ENCODE measurements at places on chromosomes 16 and 17. TPM values are rescaled to one million over a fixed set of nuclear protein-coding genes. Genes with fewer than 3 reads are reported as not detected.
A peak's percentile ranks its signal among the peaks of the same experiment; 100 is the strongest.

MYO15B gene
- total RNA-seq: 40.8 TPM

GRCh38 chr16:89067677-89068443, 25.8 kb upstream of the ACSF3 start:
- no peak for DNase-seq

DNA sequence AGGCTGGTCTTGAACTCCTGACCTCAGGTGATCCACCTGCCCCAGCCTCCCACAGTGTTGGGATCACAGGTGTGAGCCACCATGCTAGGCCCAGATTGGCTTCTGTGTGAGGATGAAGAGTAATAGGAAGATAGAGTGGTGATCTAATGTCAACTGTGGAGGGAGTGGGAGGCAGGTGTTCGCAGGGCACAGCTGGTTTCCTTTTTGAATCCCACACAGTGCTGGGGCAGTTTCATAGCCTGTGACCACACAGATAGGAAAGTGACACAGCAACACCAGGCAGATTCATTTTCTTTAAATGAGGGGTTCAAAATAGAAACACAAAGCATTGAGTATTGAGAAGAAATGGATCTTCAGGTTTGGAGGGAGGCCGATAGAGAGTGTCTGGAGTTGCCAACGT, 540.3 kb downstream of the WWOX start:
- DNase-seq: no peak

DNA sequence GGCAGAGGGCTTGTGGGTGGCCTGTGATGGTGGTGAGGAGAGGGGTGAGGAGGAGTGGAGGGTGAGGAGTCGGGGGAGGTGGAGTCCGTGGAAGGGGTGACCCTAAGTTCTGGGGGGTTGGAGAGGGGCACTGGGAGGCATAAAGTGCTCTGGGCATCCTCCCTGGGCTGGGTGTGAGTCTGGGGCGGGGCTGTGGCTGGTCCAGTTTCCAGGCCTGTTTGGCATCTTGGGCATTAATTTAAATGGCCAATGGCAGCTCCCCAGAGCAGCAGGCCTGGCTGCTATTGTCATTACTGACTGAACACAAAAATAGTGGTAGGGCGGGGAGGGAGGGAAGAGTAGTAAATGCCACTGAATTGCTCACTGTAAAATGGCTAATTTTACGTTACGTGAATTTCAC, 7.7 kb upstream of the ARHGAP23 start:
- no peak for DNase-seq

DNA sequence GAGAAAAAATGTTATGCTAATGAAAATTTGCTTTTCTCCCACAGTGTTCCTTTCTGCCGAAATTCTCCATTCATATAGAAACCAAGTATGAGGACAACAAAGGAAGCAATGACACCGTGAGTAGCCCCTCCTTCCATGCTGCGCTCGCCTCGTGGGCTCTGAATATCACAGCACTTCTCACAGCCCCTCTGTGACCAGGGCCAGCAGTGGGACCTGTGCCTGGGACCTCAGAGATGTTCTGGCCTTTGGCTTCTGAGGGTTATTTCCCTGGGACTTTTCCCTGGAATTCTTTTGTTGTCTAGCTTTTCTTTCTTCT, 139.6 kb upstream of the NOL11 start:
- peak; percentile 30 for DNase-seq

DNA sequence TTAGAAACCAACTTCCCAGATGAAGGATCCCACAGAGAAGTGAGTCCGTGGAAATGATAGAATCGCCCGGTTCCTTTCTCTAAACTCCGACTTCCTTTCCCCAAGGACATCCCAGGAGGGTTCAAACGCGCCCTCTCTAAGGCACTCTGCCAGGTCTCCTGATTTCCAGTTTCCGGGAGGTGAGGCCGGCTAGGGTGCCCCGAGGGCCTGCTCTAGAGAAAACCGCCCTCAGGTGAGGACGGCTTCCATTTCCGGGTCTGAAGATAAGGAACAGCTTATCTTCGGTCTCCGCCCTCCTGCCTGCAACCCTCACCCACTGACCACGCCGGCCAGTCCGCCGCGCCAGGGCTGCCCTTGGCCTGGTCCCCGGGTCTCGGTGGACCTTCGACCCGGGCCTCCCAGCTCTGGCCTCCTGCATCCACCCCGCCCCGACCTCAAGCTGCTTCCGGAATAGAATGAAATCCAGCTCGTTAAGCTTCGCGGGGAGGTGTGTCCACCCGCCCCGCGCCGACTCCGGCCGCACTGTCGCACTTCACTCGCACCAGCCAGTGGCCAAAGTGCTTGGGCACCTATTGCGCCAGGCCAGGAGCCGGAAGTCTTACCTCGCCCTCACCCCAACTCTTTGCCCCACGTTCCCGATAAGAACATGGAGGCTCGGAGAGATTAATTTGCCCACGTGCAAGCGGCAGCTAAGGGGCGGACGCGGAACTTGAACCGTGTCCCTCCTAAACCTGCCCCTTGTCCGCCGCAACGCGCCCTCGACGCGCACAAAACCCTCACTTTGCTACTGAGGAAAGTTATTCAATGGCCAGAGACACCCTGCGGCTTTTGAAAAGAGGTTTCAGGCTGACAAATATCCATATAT, 836 bp upstream of the MMP15 start:
- DNase-seq: no peak

- no peak for DNase-seq
Measured at GRCh38 chr16:75593825-75594820, 27.9 kb downstream of the GABARAPL2 start.

DNA sequence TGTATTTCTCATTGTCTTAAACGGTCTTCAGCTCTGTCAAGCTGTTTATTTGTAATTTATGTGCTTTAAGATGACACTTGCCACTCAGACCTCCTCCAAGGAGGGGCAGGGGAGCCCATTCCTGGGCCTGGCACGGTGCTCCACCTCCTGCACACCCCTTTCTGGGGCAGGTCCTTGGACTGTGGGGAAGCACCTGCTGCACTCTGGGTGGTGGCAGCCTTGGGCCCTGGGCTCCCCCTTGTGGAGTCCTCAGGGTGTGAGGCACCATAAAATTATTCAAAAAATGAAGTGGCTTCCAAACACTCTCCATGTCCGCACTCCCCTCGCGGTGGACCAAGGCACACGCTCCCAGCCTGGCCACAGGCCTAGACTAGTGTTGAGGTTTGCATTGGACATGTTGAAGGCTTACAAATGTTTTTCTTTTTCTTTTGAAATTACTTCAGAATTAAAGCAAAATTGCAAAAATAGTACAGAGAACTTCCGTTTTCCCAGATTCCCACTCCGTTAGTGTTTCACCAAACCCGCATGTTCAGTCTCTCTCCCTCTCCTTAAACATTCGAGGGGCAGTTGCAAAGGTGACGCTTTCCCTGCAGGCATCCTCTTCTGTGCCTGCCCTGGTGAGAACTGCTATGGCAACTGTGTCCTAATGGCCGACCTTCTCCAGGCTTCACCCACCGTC, 32.4 kb downstream of the FOXK2 start:
- no peak for DNase-seq

DNA sequence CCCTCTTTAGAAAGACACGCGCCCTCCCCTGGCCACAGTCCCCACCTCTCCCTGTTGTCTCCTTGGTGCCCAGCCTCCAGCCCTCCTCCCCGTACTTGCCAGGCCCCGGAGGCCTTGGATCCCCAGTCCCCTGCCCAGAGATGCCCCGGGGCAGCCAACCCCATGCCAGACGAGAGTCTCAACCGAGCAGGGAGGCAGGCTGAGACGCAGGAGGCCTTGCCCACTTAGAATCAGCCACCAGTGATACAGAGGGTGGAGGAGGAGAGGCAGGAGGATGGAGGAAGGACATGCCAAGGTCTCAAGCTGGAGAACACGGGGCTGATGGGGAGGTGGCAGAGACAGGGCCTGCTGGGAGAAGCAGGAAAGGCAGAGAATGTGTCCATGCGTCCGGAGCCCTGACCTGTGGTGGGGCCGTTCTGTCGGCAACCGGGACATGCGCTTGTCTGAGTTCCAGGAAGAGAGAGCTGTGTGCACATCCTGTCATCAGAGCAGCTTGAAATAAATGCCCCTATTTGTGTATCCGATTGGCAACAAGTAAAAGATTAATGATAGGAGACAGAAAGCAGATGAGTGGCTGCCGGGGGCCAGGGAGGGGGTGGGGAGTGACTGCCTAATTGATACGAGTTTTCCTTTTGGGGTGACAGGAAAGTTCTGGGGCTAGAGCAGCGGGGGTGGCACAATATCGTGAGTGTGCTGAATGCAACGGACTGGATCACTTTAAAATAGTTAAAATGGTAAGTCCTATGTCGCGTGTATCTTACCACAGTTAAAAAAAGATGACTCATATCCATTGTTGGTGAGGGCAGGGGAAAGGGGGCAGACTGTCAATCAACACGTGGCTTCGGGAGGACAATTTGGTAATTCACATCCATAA, 44.7 kb upstream of the MEAK7 start:
- DNase-seq: no peak

ERAL1 gene
- total RNA-seq: 38.3 TPM

GRCh38 chr17:54900457-54901229, at the start of gene TOM1L1:
Gene TOM1L1 (plus strand): TSS chr17:54900852. CDS start chr17:54900866, 14 bp downstream.
- DNase-seq: peak; percentile 91

OR3A1 gene
- not detected for total RNA-seq

DNA sequence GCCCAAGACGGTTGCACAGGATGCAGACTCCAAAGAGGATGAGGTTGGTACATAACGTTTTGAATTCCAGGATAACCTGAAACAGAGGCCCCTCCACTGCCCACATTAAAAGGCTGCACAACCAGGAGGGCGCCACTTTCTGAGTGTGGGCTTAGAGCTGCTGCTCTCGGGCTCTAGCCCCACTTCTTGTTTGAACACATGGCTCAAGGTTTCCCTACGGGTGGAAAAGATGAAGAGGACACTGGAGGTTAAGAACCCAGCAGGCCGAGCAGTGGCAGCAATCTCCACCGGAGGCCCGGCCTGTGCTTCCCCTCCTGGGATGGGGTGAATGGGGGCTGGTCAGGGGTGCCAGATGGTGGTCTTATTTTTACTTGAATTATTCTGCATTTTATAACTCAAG, 8.0 kb upstream of the TRAP1 start:
- no peak for DNase-seq

NF1 gene
- total RNA-seq: 66.7 TPM

CFAP97D1 gene
- total RNA-seq: not detected
